ENCODE measurements at places on chromosomes 6 and 20.
A peak's percentile ranks its signal among the peaks of the same experiment; 100 is the strongest.

DNA sequence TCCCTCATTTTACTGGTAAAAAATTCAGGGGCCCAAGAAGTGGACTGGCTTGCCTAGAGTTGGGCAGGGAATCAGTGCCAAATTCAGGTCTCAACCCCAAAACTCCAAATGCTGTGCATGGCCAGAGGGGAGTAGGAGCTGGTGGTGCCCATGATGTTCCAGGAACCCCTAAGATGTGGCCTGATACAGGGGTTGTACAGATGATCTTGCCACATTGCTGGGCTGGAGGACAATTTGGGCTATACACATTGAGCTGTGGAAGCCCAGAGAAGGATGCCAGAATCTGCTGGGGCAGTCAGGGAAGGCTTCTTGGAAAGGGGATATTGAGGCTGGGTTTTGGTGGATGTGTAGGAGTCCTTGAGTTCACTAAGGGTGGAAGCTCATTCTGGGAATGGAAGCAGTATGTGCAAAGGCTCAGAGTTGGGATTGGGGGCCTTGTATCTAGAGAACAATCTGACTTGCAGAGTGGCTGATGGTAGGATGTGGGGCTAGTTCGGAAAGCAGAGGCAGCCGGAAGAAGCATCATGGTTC, 38.0 kb upstream of the APCDD1L start:
- no peak for DNase-seq

- DNase-seq: no peak
Observed at GRCh38 chr6:132584698-132585097, 4.8 kb downstream of the TAAR5 start.

GRCh38 chr20:54139188-54139587, 34.6 kb downstream of the CYP24A1 start:
- DNase-seq: no peak

DNA sequence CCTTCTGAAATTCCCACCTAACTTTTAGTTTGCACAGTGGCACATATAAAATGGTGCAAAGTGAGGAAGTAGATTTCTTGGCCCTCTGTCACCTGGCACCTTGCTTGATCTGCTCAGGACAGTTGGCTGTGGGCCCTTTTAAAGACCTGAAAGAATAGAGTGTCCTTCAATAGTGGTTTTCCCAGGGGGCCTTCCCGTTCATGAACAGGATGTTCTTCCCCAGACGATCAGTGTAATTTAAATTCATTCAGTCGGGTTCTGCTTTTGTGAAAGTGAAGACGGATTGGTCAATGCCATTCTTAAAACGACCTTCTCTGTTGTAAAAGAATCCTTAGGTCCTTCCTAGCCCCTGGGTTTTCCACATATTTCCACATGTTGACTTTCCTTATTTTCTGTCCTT, 178.5 kb downstream of the SASH1 start:
- DNase-seq: no peak

GRCh38 chr20:59134182-59134581, 29.4 kb upstream of the ZNF831 start:
- DNase-seq: no peak

DNA sequence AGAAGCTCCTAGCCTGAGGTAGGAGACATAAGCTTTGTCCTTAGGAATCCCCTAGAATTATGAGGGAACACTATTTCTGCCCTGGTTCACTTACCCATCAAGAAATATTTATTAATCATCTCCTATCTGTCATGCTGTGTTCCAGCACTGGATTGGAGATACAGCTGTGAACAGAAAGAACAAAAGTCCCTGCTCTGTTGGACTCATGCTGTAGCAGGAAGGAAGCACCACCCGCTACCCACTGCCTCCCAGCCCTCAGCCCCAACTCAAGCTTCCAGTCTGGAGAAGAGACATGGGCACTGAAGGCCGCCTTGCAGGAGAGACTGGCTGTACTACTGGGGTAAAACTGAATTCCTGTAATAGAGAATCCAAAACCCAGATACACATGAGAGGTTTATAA, 78.0 kb downstream of the MDGA1 start:
- DNase-seq: no peak

DNA sequence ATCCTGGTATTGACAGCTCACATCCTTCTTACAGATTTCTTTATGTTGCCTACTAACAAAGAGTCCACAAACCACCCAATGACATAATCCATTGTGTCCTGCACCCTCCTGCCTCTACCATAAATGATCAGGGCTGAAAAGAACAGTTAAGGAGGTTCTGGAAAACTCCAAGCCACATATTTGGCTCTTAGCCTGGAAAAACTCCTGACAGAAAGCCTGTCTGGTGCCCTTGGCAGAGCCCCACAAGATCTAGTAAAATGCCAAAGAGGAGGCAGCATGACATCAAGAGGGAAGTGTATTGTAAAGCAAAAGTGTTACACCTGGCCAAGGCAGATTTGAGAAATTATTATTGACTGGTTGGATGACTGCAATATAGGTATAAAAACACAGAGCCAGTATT, 126.4 kb upstream of the VGLL2 start:
- no peak for DNase-seq

- DNase-seq: no peak
Observed at GRCh38 chr6:169700296-169700695, 1.5 kb downstream of the WDR27 start.

- no peak for DNase-seq
Observed at GRCh38 chr6:30500421-30501355, 11.4 kb downstream of the HLA-E start.

- DNase-seq: no peak
Observed at GRCh38 chr6:35381132-35381531, 38.8 kb downstream of the PPARD start.

DNA sequence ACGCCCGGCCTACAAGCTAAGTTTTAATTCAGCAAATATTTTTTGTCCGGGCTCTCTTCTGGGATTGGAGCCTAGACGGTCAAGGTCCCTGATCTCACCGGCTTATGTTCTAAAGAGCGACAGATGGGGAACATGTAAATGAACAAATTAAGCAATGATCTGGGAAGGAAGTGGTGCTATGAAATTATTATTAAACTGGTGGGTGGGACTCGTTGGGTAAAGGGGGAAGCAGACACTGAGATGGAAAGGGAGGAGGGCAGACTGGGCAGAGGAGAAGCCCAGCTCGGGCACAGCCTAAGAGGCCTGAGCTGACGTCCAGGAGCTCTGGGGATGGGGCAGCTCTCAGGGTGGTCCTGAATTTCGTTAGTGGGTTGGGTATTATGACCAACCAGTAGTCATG, 81.8 kb upstream of the AGPAT4 start:
- DNase-seq: no peak

DNA sequence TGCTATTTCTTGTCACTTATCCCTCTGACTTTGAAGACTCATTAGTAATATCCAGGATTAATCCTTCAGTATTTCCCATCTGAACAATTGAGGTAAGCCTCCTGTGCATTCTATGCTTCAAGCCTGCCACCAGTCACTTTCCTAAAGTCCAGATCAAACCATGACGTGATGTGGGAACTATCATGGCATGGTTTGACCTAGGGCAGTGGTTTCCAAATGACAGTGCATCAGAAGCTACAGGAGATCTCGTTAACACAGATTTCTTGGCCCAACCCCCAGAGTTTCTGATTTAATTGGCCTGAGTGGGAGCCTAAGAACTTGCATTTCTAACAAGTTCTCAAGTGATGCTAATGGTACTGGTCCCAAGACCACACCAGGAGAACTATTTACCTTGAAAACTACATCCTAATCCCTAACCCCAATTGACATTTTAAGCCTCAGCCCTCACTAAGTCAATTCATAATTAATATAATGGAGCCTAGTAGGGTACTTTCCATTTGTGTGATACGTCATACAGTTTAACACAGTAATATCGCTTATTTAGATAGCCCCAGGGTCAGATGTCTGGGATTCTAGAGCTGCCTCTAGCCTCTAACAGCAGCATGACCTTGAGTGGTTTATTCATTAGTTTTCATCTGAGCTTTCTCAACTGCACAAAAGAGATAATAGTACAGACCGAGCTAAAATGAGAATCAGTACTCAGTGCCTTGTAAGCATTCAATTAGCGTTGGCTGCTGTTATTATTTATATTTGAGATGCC, 907.6 kb downstream of the TFAP2A start:
- DNase-seq: no peak

DNA sequence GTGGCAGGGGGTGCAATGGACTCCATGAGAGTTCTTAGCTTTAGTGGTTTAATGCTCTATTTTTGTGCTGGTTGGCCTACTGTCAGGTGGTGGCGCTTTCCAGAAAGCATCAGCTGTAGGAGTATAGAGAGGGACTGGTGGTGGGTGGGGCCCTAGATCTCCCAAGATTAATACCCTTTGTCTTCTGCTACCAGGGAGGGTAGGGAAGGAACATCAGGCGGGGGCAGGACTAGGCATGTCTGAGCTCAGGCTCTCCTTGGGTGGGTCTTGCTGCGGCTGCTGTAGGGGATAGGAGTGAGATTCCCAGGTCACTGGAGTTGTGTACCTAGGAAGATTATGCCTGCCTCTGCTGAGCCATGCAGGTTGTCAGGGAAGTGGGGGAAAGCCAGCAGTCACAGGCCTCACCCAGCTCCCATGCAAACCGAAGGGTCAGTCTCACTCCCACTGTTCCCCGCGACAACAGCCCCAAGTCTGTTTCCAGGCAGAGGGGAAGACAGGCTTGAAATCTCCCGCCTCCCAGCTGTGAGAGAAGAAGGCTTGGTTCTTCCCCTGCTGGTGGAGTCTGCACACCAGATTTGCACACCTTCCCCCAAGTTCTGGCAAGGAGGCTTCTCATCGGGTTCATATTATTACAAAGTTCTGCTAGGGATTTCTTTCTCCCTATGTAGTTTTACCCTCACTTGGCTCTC, 46.7 kb upstream of the PKIB start:
- DNase-seq: no peak

- no peak for DNase-seq
Observed at GRCh38 chr6:96777113-96777512, 60.2 kb downstream of the GPR63 start.

- no peak for DNase-seq
Observed at GRCh38 chr6:123150076-123150475, 154.0 kb downstream of the CLVS2 start.

DNA sequence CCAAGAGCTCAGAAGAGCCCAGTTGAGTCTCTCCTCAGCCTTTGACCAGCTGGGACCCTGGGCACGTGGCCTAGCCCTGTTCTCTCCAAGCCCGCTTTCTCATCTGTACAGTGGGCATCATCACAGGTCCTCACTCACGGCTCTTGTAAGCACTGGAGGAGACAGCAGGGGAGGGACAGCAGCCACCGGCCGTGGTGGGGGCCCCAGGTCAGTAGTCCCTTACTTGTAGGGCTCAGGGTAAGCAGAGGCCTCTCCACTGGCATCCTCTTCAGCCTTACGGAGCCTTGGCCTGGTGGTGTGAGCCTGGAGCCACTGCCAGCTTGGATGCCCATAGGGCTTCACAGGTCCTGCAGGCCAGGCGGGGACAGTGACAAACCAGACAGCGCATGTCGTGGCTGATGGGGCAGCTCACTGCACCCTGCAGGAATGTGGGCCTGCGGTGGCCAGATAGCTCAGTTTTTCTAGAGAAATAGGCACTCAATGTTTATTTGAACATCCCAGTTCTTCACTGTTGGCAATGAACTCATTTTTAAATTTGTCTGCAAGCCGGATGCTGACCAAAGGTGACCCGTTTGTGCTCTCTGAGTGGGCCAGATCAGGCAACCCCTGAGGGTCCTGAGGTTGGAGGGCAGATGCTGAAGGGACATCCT, 65.1 kb downstream of the ADNP start:
- DNase-seq: no peak

- peak; percentile 1 for DNase-seq
Observed at GRCh38 chr20:45181639-45182038, 6.9 kb downstream of the PI3 start.

DNA sequence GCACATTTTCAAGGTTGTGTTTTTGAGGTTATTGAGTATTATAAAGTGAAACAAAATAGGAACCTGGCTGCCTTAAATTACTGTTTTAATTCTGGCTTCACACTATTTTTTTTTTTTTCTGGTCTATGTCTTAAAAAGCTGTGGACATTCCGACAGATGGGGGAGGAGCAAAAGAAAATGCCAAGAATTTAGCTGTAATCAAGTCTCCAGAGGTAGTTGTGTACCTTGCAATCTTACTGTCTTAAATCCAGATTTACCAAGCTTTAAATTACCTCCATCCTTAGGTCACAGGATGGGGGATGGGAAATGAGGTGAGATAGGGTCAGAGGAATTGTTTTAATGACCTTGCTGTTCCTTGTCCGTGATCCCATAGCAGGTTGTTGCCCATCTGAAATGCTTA, 182.8 kb downstream of the UTRN start:
- no peak for DNase-seq

- no peak for DNase-seq
Observed at GRCh38 chr6:80642452-80642851, 536.0 kb downstream of the BCKDHB start.

GRCh38 chr20:14569641-14570040, 232.2 kb upstream of the FLRT3 start:
- no peak for DNase-seq

- DNase-seq: no peak
Observed at GRCh38 chr20:48162621-48163020, 377.3 kb upstream of the SULF2 start.

DNA sequence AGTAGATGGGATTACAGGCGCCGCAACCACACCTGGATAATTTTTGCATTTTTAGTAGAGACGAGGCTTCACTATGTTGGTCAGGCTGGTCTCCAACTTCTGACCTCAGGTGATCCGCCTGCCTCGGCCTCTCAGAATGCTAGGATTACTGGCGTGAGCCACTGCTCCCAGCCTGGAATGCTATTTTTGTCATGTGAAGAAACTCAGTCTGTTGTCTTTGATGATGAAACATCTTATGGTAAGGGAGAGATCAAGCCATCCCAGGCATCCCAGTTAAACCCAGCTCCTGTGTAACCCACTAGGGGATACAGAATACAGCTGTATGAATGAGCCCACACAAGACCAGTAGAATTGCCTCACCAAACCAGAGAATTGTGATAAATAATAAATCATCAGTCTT, 83.6 kb upstream of the RBM24 start:
- no peak for DNase-seq

DNA sequence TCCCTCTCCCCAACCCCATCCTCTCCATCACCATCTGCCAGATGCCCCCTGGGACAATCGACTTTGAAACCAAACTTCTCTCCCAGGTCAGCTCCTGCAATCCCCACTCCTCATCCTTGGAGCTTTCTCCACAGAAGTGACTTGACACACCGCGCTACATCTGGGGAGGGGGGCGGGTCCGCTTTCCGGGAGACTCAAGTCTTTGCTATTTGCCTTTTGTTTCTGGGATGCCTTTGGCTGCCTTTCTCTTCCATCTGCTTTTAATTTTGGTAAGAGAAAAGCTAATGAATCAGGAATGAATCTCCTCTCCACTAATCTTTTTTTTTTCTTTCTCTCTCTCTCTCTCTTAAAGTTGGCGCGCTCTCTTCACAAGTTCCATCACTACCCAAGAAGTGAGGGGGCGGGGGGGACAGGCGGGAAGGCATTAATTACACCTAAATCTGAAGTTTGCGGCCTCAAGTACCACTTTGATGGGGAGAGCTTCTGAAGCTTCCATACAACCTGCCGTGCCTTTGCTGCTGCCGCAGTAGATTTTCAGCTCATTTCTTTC, 664 bp upstream of the TPBG start:
- DNase-seq: no peak

DNA sequence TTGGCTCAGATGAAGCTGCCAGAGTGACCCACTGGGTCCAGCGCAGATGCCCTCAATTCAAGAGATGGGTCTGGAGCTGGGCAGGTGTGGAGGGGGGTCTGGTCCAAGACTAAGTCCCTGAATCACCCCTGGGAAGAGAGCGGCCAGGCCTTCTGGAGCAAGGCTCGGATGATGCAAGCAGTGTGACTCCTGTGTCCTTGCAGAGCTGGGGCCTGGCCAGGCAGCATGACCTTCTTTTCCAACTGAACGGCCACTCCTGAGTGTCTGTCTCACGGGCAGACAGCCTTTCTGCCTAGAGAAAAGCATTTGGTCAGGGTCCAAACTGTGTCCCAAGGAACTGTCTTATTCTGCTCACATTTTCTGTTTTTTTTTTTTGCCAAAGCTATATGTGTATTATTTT, 42.6 kb upstream of the FNDC1 start:
- peak; percentile 73 for DNase-seq
